Calu3 (cell line): ENCODE measurements at places on chromosomes 11 and 22.

GRCh38 chr11:128343870-128344269 lies 243.5 kb downstream of the ETS1 start:
- DNase-seq, result no peak

- no peak for DNase-seq
These were observed 11.6 kb upstream of the GNAZ start for GRCh38 chr22:23058481-23059283.

DNA sequence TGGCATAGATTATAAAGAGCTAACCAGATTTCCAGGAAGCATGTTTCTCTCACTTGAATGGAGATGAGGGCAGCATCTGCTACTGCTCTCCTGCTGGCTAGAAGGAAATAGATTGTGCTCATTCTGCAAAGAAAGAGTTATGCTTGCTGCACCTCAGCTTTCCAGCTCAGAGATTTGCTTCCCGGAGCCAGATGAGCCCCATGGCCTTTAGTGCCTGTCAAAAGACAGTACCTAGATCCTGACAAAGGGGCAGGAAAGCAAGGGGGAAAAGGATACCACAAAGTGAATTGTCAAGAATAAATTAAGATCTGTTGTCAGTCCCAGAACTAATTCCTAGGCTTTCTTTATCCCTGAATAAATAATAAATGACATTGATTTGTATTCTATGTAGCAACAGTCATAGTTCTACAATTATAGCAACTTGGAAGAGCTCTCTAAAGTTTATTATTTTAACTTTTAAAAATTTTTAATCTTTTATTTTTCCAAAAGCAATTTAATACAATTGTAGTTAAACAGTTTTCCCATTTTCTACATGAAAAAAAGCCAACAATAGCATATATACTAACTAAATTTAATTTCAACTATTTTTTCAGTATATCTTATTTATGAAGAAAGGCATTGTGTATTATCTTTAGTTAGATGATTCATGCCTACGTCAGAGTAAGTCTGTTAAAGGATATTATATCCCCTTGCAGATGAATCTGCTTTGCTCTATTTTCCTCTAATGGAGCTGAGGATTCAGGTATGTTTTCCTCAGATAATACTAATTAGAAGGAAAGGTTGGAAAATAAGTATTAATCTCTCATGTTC lies 306.1 kb upstream of the DDI1 start:
- no peak for DNase-seq

DNA sequence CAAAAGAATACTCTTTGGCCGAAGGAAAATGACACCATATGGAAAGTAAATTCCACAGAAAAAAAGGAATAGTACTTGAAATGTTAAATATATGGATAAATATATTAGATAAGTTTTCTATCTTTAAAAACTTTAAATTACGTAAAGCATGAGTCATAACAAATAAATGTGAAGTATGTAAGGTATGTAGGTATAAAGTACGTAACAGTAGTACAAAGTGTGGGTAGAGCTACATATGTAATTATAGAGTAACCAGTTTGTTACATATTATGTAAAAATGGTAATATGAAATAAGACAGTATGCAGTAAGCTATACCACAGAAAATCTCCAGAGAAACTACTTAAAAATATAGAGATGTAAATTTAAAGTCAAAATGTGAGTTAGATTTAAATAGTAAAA lies 582.3 kb upstream of the CHORDC1 start:
- DNase-seq, result no peak
